Inflammatory macrophage treated with lipopolysaccharide for 4 hours (primary cell): ENCODE measurements at places on chromosomes 3 and 15.

DNA sequence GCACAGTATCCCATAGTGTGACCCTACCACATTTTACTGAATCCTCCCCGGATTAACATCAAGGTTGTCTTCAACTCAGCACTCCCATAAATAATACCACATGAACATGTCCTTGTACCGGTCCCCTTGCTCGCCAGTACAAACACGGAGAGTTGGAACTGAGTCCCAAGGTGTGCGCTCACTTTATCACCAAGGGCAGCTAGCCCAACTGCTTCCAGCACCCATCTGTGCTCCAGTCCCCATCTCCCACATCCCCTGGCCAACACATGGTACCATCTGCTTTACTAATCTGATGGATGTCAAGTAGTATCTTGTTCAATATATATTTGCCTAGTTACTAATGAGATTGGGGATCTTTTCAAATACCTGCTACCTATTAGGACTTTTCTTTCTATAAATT lies 64.7 kb downstream of the ISG20 start:
- no peak for DNase-seq

- DNase-seq: peak; percentile 84
These were observed 46.5 kb downstream of the CD86 start for GRCh38 chr3:122101646-122102045.

- no peak for DNase-seq
These were observed 968.1 kb downstream of the ROBO1 start for GRCh38 chr3:78799681-78800080.

- no peak for DNase-seq
These were observed 292.7 kb downstream of the UACA start for GRCh38 chr15:70470556-70471191.

- DNase-seq: peak; percentile 60
These were observed 128.8 kb upstream of the PRR23C start for GRCh38 chr3:139173372-139174108.

- DNase-seq: no peak
These were observed 64.3 kb upstream of the TSPAN3 start for GRCh38 chr15:77135181-77135580.

GRCh38 chr3:40853474-40853873 lies 328.7 kb downstream of the ZNF621 start:
- no peak for DNase-seq

GRCh38 chr15:38085114-38085513 lies 150.7 kb downstream of the TMCO5A start:
- DNase-seq: peak; percentile 83

DNA sequence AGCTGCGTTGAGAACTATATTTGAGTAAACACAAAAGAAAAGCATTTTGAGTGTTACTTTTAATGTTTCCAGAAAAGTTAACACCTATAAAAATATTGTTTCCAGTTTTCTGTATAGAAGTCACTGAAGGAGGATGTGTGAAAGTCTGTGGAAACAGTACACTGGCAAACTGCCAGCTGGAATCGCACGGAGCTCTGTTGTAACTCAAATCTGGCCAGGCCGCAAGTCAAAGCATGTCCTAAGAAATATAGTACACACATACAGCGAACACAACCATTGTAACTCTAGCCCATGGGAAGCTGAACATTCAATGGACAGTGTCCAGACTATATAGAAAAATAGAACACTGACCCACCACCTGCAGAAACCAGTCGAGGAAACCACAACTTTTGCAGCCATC lies 657.2 kb downstream of the FHIT start:
- DNase-seq: peak; percentile 25

GRCh38 chr3:115836944-115837343 lies 213.6 kb downstream of the GAP43 start:
- no peak for DNase-seq

- DNase-seq: no peak
These were observed 59.4 kb downstream of the WNT5A start for GRCh38 chr3:55427739-55428138.
